Cortex of kidney (tissue), 1 donor: ENCODE measurements at places on chromosomes 4 and X.

DNA sequence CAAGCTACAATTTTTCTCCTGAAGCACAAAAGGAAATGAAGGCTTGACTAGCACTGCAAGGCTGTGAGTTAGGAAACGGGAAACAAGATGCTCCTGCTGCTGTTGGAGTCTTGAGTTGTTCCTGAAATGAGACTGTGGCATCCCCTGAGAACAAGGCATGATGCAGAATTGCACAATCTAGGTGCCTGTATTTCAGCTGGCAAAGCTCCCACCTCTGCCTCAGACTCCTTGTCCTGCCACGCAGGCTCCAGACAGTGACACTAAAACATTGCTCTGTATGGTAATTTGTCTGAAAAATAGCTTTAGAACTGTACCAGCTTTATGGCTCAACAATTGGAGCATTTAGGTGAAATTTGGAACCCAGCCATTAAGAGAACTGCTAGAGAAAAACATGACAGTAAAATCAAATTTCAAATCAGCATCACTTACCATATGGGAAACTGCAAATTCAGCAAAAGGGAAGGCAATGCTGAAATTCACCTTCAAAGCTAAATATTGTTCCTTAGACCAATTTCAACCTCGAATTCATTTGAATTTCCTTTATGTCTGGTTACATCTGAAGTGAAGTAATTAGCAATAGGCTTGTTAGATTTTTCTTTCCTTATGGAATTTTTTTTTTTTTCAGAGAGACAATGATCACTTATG is 103.4 kb downstream of the MFAP3L start:
- no peak for DNase-seq

GRCh38 chr4:59537246-59537886 is 1662.8 kb upstream of the ADGRL3 start:
- DNase-seq, result no peak

DNA sequence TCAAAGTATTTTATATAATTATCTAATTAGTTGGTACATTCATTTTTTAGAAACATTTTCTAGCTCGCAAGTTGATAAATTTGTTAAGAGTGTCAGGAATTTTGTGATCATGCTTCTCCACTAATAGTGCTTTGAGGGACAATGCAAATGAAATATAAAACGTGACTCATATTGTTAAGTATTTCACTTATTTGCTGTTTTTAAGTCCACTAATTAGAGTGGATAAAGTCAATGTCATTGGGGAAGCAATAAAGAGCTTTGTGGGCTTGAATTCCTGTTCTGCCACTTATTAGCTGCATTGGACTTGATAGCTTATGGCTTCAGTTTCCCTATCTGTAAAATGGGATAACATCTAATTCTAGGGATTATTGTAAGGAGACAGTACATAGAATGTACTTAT is 26.5 kb upstream of the ANAPC4 start:
- no peak for DNase-seq

DNA sequence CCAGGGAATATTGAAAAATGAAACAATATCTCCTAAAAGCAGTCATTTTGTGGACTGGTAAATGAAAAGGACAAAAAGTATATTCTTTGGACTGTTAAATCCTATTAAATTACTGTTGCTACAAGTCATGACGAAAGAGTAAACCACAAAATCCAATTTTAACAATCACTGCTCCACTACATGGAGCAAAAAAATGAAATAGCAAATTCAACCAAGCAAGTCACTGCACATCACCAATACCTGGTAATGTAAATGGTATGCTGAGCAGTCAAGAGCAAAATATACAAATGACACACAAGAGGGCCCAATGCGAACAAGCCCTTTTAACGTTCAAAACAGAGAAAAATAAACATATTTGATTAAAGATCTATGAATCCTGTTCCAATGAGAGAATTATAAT is 126.2 kb downstream of the KLHL13 start:
- DNase-seq, result no peak

GRCh38 chr4:531721-532565 is 32.9 kb downstream of the PIGG start:
- DNase-seq, result no peak

GRCh38 chr4:177006331-177006730 is 213.6 kb upstream of the VEGFC start:
- DNase-seq, result no peak

DNA sequence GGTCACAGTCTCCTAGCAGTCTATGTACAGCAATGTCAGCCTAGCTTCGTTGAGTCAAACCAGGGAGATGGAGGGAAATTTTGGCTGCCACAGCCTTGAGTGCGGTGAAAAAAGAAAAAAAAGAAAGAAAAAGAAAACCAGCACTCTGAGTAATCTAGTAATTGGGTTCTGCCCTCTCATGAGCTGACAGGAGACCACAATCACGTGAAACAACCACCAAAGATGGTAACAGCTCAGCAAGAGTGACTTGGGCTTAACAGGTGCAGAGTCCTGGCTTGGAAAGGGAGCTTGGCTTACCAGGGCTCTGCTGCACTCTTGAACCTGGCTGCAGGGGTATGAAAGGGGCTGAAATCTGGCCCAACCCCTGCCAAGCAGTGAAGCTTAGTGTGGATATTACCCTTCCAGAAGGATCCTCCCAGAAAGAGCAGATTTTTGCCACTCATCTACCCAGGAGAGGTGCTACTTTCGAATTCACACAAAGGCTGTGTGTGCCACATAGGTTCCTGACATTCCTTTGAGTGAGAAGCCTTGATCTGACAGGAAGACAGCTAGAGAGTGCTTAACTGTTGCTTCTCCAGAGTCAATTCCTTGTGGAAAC is 350.3 kb downstream of the PTTG2 start:
- DNase-seq, result no peak

DNA sequence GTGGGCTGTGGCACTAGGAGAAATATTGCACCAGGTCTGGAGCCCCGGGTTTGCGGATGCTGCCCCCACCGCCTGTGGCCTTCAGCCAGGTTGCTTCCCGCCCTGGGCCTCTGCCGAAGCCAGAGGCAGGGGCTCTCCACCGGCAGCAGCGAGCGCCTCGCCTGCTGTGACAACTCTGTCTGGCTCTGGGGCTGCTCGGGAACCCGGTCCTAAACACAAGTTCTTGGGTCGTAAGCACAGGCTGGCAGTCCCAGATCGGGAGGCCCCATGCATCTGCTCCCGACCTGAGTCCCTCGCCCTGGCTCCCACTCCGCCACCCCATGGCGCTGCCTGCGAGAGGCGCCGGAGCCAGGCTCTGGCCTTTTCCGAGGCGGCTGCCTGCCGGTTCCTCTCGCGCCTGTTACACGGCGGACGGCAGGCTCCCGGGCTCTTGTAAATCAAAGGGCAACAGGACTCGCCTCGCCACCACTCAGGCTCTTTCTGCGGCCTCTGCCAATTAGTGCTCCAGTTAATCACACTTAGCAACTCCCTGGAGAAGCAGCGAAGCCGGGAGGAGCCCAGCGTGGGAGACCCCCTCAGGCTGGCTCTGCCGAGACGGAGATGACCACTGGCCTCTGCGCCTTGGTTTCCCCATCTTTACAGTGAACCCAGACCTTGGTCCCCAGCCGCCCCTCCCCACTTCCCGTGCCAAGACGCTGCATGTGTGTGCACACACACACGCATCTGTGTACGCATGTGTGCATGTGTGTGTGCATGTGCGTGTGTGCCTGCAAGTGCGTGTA is 109.2 kb downstream of the DCTD start:
- DNase-seq, result no peak

DNA sequence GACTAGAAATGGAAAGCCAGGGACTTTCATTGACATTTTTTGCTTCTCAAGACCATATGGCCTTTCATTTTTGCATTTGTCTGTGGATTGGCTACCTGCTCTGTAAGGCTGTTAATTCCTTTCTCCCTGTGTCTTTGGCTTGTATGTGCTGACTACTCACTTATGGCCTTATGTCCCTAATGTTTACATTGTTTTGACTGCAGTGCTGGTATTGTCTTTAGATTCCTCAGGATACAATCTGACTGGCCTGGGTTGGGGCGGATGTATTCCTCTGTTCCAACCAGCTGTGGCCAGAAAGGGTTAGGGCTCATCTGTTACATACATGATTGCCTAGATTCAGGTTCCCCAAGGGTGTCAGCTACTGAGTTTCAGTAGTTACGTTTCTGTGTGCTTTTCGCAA is 108.1 kb downstream of the RAPGEF2 start:
- DNase-seq, result no peak

DNA sequence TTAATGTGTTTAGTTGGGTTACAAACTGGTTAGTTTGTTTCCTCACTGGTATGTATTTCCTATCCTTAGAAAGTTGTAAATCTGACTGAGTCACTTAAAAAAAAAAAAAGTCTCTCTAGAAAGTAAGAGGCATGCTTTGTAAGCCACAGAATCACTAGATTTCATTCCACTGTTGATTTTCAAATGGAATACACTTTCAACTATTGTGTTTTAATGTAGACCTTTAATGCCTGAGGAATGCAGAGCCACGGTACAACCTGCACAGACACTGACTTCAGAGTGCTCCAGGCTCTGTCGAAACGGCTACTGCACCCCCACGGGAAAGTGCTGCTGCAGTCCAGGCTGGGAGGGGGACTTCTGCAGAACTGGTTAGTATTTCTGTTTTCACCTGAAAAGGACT is 88.6 kb downstream of the HHIP start:
- DNase-seq, result no peak

GRCh38 chr4:112651641-112652040 is 14.7 kb downstream of the LARP7 start:
- no peak for DNase-seq

- no peak for DNase-seq
Observed at GRCh38 chrX:22628275-22628674, 355.6 kb downstream of the CBLL2 start.

DNA sequence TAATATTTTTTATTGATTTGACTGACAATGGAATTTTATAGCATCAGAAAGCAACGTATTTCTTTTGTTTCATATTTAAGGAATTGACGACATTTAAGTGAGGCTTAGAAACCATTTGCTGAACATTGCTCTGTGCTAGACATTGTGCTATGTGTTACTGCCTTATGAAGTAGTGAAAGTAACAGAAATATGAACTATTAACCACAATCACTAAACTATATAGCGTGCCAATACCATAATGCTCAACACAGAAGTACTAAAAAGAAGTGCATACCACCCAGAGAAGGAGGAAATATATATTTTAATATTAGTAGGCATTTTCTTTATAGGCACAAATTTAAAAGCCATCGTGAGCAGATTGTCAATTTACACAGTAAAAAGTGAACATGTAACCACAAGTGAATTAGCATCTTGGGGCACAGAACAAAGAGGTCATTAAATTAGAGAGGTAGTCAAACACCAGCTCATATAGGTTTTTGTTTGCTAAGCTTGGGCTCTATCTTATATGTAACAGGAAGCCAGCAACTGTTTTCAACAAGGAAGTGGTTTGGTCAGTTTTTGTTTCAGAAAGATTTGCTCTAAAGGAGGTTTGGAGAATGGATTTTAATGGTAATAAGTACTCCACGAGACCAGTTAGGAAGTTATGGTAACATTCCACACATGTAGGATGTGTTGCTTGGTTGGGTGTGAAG is 270.7 kb downstream of the GRXCR1 start:
- DNase-seq, result no peak

DNA sequence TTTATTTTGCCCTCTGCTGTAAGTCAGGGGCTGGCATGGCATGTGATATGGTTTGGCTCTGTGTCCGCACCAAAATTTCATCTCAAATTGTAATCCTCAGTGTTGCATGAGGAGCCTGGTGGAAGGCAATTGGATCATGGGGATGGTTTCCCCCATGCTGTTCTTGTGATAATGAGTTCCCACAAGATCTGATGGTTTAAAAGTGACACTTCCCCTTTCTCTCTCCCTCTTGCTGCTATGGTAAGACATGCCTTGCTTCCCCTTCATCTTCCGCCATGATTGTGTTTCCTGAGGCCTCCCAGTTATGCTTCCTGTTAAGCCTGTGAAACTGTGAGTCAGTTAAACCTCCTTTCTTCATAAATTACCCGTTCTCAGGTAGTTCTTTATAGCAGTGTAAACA is 72.0 kb upstream of the MSX1 start:
- no peak for DNase-seq

- DNase-seq, result no peak
Observed at GRCh38 chrX:103529550-103529949, 10.3 kb upstream of the RAB40A start.

GRCh38 chr4:74018771-74019170 is 19.7 kb downstream of the CXCL3 start:
- DNase-seq, result no peak

- no peak for DNase-seq
Observed at GRCh38 chr4:99961711-99962110, 11.6 kb upstream of the H2AZ1 start.

GRCh38 chr4:8404791-8405515 is 35.6 kb downstream of the ACOX3 start:
- DNase-seq, result no peak

- DNase-seq, result no peak
Observed at GRCh38 chr4:43089730-43090129, 197.2 kb downstream of the GRXCR1 start.

DNA sequence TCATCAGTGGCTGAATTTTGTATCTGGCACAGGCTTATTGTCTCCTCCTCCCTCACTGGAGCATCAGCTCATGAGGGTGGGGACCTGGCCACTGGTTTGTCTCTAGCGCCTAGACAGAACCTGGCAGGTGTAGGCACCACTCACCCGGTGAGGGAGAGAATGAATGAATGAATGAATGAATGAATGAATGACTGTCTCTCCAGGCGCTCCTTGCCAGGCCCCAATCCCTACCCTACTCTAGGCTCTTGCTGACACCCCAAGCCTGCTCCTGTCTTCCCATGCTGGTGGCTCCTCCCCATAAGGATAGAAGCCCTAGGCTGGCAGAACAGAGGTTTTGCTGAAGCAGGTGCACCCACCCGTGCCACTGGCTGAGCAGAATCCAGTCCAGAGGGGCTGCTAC is 41.3 kb upstream of the GRPEL1 start:
- no peak for DNase-seq

GRCh38 chrX:107673933-107674479 is 45.7 kb downstream of the PRPS1 start:
- no peak for DNase-seq

DNA sequence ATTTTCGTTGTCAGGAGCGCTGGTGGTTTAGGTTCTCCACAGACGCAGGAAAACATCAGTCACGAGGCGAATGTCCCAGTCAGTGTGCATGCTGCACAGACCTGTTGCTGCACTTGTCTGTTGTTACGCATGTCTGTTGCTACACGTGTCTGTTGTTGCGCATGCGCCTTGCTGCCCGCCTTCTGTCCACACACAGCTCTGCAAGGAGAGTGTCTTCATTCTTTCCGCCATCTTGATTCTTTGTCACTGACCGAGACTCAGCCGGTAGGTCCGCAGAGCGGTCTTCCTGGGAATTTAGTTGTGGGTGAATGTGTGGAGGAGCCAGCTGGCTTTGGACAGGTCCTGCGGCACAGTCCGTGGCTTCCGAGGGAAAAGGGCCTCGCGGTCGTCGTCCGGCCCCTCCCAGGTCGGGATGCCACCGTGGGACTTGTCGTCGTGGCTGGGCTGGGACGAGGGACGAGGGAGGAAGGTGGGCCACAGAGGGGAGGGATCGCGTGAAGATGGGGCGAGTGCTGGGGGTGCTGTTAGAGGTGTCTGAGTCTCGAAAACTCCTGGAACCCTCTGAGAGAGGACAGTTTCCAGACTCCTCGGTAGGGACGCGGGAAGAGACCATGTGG is at the start of gene PAGE2B:
Gene PAGE2B (plus strand): TSS at position 180 of the 617 bp plus-strand sequence. CDS start 1,012 bp downstream, outside the sequence.
- no peak for DNase-seq

- DNase-seq, result no peak
Observed at GRCh38 chrX:9542761-9543111, 77.9 kb downstream of the TBL1X start.
